ENCODE measurements at places on chromosomes 11 and 22.
A peak's percentile ranks its signal among the peaks of the same experiment; 100 is the strongest.

GRCh38 chr11:110311783-110312579, 15.6 kb upstream of the RDX start:
- DNase-seq = peak; percentile 79

- DNase-seq = peak; percentile 7
Observed at GRCh38 chr11:43866520-43866919, 14.1 kb upstream of the ALKBH3 start.

- no peak for DNase-seq
Observed at GRCh38 chr11:60195923-60196368, 13.1 kb upstream of the MS4A6A start.

DNA sequence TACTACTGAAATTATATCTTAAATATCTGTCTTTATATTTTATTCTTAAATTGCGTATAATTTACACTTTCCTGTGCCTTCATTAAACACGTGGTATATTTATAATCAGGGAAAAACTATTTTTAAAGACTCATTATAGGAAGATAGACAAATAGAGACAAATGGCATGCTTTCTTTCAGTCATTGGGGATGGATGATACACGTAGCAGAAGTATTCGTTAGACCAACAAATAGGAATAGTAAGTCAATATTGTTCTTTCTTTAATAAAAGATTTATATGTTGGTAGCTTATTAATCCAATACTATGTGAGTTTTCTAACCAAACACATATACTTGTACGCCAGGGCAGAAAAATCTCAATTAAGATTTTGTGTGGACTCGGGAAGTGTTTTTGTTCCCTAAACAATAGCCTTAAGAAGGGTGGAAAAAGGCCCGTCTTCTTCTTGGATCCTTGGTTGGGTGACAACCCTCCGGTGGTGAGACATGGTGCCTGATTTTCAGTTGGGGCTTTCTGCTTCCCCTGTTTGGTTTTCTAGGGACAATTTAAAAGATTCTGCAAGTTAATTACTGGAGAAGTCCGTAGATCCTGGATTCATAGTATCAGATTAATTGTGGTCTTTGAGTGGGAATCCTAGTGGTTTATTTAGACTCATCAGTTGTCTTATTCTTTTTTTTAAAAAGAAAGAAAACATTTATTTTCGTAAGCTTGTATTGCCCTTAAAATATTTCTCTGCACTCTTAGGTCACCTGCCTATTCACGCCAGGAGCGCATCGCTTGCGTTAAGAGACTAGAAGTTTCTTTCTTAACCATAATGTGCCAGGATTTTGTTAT, 83.5 kb upstream of the WNT7B start:
- DNase-seq = no peak

DNA sequence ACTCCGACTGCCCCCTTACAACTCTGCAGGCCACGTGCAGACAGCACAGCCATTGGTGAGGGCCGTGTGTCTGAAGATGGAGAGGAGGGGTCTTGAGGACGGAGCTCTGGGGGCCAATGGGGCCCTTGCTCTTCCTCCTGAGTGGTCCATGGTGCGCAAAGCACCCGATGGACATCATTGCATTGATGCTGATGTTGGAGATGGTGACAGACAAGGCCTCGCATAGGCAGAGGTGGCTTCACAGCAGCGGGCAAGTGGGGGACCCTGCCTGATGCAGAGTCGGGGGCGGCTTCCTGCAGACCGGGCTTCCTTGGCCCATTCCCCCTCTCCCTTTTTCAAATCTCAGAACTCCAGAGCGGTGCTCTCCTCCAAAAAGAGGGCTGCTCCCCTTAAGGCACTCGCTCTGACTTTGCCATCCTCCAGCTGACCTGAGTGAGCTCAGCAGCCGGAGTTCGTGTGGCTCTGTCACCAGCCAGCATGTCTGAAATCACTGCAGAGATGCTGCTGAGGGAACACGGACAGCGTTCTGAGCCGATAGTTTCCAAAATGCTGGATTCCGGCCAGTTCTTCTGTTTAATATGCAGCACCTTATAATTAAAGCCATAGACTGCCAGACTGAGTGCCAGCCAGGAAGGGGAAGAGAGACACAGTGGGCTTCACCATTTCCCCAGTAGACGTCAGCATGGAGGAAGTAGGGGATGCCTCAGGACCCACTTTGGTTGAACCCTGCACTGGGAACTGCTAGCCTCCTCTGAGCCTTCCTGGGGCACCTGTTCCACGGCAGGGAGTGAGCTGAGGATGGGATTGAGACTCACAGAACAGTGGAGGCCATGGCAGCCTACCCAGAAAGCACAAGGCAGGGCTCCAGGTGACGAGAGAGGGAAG, 278.2 kb downstream of the BRD1 start:
- DNase-seq = no peak

- no peak for DNase-seq
Observed at GRCh38 chr11:28393348-28393747, 285.2 kb downstream of the METTL15 start.

GRCh38 chr11:16812274-16812673, 73.8 kb downstream of the C11orf58 start:
- no peak for DNase-seq

DNA sequence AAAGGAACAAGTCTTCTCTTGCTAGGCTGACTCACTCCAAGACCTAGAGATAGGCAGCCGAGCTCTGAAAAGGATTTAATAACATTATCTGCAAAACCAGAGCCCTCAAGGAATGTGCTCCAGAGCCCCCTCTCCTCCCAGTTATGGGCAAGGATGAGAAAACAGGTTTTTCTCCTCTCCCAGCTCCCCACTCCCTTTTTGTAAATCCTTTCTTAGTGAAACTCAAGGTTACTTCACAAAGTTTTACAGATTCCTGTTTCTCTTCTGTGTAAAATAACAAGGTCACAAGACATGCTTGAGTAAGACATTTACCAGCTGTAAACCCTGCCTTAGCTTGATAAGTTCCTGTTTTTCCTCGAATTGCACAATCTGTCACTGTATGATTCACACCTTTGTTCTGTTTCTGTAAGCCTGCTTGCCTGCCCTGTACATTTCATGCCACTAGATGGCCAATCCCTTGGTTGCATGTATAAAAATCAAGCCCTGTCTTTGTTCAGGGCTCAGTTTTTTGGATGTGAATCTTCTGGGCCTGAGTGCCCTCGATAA, 489.4 kb downstream of the KCNA4 start:
- DNase-seq = peak; percentile 53

DNA sequence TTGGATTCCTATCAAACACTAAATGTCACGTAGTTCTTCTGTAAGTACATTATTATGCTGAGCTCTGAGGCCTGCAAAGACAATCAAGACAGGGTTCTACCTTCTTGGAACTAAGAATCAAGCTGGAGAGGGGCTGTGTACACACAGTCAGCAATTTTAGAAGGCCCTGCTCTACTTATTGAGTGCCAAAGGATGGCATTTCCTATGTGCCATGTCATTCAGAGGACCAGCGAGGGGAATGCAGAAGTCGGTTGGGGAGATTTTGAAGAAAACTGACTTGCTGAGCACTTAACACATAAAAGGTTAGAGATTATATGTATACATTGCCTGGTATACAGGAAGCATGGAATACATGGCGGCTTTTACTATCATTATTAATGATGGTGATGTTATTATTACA, 5.3 kb downstream of the SLC37A2 start:
- DNase-seq = no peak

DNA sequence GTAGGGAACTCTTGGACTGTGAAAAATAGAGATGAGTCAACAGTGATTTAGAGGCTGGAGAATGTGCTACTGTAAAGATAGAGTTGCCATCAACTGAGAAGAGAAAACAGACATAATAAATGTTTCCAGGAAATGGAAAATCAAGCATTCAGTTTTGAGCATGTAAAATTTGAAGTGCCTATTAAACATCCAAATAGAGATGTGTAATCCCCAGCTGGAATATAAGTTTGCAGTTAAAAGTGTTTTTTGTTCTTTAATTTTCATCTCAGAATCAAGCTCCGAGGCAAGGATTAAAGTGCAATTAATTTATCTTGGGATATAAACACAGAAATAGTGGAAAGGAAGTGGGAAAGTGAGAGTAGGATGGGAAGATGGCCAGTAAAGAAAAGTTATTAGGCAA, 666.0 kb upstream of the RAG2 start:
- no peak for DNase-seq

DNA sequence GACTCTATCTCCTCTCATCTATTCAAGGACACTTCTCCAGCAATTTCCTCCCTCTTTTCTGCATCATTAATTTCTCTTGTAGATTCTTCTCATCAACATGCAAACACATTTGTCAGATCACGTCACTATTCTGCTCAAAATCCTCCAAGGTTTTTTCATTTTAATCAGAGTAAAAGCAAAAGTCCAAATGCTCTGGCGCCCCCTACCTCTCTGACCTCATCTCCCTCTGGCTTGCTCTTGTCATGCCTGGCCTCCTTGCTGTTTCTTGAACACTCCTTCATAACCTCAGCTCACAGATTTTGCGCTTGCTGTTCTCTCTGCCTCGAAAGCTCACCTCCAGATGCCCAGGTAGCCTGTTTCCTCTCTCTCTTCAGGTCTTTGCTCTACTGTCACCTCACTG, 22.4 kb downstream of the RTCB start:
- DNase-seq = no peak

GRCh38 chr11:46372086-46372485, 9.4 kb upstream of the MDK start:
- DNase-seq = no peak

DNA sequence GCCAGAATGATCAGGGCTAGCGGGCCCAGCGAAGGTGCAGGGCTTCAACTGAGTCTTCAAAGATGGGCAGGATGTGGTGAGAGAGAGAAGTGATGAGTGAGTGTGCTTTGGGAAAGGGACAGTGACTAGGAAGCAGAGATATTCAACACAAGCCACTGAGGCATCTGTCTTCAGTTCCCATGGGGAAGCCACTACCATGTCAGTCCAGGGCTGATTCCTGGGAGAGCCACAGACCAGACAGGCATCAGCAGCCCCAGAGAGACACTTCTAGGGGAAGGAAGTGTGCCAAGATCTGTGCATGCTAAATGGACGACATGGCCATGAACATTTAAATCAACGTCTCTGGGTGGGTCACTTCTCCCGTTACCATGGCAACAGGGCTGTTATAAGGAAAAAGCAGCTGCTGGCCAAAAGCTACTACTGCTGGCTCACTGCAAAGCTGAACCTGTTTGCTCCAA, 28.5 kb downstream of the P4HA3 start:
- peak; percentile 50 for DNase-seq

GRCh38 chr11:86369668-86370067, 5.0 kb upstream of the CCDC81 start:
- no peak for DNase-seq

DNA sequence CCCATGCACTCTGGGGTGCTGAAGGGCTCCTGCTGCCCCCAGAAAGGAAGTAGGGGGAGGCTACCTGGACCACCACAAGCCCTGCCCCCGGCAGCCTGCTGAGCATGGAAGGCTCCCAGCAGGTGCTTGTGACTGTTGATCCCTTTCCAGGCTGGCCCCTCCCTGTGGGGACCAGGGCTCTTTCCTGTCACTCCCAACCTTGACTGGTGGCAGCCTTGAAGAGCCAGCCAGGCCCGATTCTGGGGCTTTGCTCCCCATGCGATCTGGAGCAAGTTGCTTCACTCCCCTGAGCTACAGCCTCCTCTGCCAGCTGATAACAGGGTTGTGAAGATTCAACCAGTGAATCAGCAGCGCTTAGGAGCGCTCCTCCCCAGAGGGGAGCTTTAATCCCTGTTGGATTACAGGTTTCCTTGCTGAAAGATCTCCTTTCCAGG, 4.6 kb upstream of the CST6 start:
- no peak for DNase-seq

DNA sequence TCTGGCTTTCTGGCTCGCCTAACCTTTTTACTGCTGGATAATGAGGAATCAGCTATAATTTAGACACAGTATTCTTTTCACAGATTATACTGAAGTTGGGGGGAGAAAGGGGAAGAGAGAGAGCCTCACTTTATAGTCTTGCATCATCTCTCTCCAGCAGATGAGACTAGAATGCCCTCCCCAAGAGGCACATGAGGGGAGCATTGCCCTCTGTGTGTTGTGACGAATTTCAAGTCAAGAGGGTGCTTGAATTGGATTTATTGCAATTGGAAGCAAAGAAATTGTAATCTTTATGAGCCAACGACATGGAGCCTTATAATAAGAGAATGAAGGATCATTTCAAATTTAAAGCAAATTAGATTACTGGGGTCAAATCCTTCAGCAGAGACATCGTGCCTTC, 17.6 kb upstream of the CADM1 start:
- no peak for DNase-seq

GRCh38 chr11:96318850-96319249, 24.1 kb downstream of the MAML2 start:
- DNase-seq = no peak

GRCh38 chr22:20128902-20129746, 2.5 kb upstream of the ZDHHC8 start:
- DNase-seq = peak; percentile 16

GRCh38 chr11:43012606-43013005, 299.2 kb upstream of the API5 start:
- no peak for DNase-seq

DNA sequence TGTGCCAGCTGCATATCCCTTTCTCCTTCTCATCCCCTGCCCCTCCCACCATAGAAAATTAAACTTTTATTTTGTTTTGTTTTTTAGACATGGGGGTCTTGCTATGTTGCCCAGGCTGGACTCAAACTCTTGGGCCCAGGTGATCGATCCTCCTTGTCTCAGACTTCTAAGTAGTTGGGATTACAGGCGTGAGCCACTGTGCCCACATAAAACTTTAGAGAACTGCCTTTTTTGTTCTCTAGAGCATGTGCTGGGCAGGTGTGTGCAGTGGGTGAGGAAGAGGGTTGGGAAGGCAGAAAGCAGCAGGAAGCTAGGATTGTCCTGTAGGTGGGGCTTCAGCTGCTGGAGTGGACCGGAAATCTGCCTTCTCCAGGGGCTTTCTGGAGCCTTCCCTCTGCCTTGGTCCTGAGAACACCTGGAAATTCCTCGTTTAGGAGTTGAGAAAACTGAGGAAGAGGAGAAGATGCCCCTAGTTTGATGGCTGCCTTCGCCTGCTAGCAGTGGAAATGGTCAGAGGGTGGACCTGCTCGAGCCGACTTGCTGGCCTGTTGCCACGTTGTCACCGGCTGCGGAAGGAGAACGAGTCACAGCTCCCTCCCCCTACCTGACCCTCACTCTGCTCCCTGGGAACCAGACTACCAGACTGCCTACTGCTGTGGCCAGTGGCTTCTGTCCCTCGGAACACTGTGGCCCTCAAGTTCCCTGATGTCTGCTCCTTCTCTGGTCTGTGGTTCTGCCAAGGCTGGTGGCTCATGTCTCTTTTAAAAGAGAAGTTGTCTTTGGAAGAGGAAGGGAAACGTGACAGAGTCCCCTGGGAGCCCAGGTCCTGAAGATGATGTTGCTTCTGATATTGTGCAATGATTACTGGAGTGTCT, 4.0 kb downstream of the ST14 start:
- no peak for DNase-seq

DNA sequence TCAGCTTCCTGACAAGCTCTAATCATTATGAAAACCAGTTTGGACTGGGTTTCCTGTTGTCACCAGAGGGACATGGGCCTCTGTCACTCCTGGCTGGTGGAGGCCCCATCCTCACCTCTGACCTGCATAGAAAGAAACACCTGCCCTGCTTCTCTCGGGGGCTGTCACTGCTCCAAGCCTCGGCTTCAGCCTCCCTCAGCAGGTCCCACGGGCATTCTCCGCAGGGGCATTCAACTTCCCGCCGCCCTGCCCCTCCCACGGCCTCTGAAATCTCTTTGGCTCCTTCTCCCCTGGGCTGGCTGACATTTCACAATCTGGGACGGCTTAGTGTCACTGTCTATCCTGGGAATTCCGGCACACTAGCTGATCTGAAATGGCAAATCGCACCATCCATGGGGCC, 257.9 kb downstream of the CTTN start:
- DNase-seq = no peak
